Tongue (tissue), 3 donors: ENCODE measurements at places on chromosomes 5 and 9.
A peak's percentile ranks its signal among the peaks of the same experiment; 100 is the strongest.

DNA sequence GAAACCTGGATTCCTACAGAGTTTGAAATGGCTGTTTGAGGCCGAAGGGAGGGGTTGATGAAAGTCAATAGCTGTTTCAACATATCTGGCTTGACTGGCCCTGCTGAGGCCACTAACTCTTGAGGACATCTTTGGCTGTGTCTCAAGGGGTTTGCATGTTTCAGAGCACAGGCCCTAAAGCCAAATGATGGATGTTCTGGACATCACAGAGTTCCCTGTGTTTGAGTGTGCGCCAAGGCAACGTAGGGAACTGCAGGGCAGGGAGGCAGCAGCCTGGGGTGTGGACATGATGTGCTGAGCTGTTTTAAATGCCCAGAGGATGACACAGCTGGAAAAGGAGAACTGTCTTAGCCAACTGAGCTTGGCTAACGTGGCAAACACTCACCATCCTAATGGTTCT lies 89.6 kb downstream of the RAPGEF1 start:
- DNase-seq: no peak

GRCh38 chr5:6188344-6188743 lies 190.0 kb downstream of the MED10 start:
- DNase-seq: no peak

- DNase-seq: no peak
Measured at GRCh38 chr5:112708103-112708622, 29.5 kb upstream of the APC start.

GRCh38 chr9:130770679-130771442 lies 64.2 kb upstream of the ABL1 start:
- DNase-seq: peak; percentile 89

GRCh38 chr5:482506-482905 lies 39.5 kb downstream of the EXOC3 start:
- DNase-seq: no peak

GRCh38 chr5:2871282-2871681 lies 119.8 kb upstream of the IRX2 start:
- no peak for DNase-seq

DNA sequence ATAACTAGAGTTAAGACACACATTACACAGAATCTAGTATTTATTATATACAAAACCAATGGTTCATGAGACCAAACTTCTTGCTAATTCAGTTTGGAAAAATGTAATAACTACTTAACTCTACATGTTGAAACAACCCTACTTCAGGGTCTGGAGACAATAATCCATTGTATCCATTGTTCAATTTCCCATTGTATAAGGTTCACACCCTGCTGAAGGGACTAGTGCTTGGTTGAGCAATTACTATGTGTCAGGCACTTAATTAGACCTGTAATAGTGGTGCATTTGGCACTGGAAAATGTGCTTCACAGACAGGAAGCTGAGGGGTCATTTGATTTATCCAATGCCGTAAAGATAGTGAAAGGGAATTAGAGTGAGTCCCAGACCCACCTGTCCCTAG lies 114.3 kb upstream of the PAPPA start:
- no peak for DNase-seq

DNA sequence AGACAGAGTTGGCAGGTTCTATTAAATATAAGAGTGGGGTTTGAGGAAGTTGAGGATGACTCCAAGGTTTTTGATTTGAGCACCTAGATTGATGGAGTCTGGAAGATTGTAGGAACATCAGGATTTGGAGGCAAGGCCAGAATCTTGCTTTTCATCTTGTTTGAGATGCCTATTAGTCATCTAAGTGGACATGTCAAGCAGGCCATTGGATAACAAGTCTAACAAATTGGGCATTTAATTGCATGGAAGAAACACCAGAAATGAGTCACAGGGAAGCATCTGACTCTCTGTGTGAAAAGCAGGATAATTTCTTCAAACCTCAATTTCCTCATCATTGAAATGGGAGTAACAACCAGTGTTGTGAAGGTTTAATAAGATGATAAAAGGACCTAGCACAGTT lies 53.3 kb upstream of the ARL15 start:
- DNase-seq: no peak

GRCh38 chr9:93507768-93508167 lies 54.4 kb upstream of the FAM120AOS start:
- DNase-seq: no peak

DNA sequence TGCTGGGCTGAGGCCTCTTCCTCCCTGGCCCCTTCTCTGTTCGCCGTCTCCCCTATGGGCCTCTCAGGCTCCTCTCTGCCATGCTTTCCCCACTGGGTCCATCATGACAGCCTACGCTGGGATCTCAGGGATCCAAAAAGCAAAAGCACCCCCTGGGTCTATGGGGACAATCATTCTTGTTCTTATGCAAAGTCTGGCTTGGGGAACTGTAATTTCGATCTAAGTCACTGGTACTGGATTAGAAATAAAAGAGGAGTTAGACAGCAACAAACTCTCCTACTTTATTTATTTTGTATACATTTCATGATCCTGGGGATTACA lies 86.6 kb downstream of the SLC38A9 start:
- DNase-seq: no peak

DNA sequence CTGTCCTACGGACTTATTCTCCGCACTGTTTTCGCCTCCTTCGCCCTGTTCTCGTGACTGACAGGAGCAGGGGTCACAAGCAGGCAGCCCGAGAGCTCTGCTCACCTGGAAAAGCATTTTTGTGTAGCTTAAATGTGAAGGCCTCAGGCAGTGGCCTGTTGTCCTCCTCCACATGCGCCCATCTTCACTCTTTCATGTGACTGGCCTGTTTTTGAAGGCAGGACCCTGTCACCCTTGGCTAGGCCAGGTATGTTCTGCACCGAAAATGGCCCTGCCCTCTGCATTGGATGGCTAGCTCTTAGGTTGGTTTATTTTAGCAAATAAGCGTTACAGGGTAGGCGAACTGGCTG lies 614 bp upstream of the CPLANE1 start:
- no peak for DNase-seq
